ENCODE measurements at places on chromosomes 1 and 21. TPM values are rescaled to one million over a fixed set of nuclear protein-coding genes. Genes with fewer than 3 reads are reported as not detected.

IGSF5 gene
- 0.46 TPM for total RNA-seq

LENEP gene
- total RNA-seq, result not detected

COL11A1 gene
- total RNA-seq, result 1.00 TPM

WNT4 gene
- 0.32 TPM for total RNA-seq

GSTM5 gene
- total RNA-seq, result 25.4 TPM

IKBKE gene
- total RNA-seq, result 6.5 TPM

S100A14 gene
- not detected for total RNA-seq

PADI3 gene
- not detected for total RNA-seq

FCER1G gene
- total RNA-seq, result 40.4 TPM
